ENCODE measurements at places on chromosomes 12 and 14. TPM values are rescaled to one million over a fixed set of nuclear protein-coding genes. Genes with fewer than 3 reads are reported as not detected.

DNA sequence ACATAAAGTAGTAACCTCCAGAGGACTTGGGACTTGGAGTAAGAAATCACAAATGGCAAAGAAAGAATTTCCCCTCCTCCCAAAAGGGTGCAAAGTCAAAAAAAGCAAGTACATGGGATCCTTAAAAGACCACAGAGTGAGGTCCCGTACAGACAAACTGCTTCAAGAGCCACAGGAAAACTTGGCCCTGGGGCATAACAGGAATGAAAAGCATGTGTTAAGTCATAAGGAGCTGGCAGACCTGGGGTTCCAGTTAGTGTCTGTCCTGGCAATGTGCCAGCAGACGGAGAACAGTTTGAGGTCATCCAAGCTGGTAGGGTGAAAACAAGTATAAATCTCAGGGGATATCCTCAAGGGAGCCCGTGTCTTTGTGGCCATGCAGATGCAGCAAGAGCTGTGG, 73.2 kb downstream of the HSD17B6 start:
- peak overlapping the region; percentile 79 for H3K27ac ChIP-seq
- H3K4me1 ChIP-seq: peaks cover 18% of the 10 kb centered on the region
- H3K4me3 ChIP-seq: no peak overlapping the region
- no peak for DNase-seq
- peaks cover 6% of the 10 kb centered on the region for H3K36me3 ChIP-seq

DNA sequence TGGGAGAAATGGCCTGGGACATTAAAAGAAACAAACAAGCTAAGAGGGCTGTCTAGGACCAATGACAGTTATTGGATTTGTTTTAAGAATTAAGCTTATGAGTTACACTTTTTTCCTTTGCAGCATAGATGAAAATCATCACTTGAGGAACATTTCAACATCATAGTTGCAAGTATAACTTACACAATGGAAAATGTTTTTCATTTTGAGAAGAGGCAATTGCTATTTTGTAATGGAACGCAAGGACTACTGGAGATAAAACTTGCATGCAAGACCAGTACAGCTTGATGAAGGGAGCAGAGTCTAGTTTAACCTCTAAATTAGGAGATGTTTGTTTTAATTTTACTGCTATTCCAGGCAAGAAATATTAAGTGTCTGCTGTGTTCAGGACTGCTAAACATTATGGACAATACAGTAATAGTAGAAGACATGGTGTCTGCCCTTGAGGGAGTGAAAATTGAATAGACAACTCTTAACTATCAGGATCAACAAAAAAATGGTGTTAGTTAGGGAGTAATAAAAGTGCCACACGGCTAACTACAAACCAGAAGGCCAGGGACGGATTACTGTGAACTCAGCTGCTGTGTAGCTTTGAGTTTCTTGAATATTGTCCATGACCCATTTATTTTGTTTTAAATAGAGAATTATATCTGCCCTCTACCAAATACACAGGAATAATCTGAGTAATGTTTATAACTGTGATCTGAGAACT, 374.5 kb downstream of the RAD51B start:
- DNase-seq: no peak
- H3K27ac ChIP-seq: no peak overlapping the region
- H3K36me3 ChIP-seq: no peaks in the 10 kb centered on the region
- H3K4me1 ChIP-seq: peaks cover 2% of the 10 kb centered on the region
- no peak overlapping the region for H3K4me3 ChIP-seq
- no peaks in the 10 kb centered on the region for H3K27me3 ChIP-seq

- H3K4me3 ChIP-seq: no peak overlapping the region
- no peaks in the 10 kb centered on the region for H3K4me1 ChIP-seq
- no peaks in the 10 kb centered on the region for H3K36me3 ChIP-seq
- DNase-seq: no peak
- H3K27me3 ChIP-seq: no peaks in the 10 kb centered on the region
Observed at GRCh38 chr14:28931999-28932398, 165.4 kb downstream of the FOXG1 start.

Gene FOXN4
- total RNA-seq: not detected

GRCh38 chr14:39781466-39781865, 349.2 kb upstream of the FBXO33 start:
- no peaks in the 10 kb centered on the region for H3K4me1 ChIP-seq
- no peaks in the 10 kb centered on the region for H3K36me3 ChIP-seq
- no peak overlapping the region for H3K4me3 ChIP-seq
- no peaks in the 10 kb centered on the region for H3K27me3 ChIP-seq
- H3K27ac ChIP-seq: no peak overlapping the region
- DNase-seq: no peak

GRCh38 chr12:69511016-69511415, 40.8 kb downstream of the FRS2 start:
- peaks cover 2% of the 10 kb centered on the region for H3K36me3 ChIP-seq
- no peak for DNase-seq
- no peak overlapping the region for H3K27ac ChIP-seq
- H3K4me1 ChIP-seq: peaks cover 20% of the 10 kb centered on the region

GRCh38 chr12:116009805-116010204, 267.7 kb downstream of the MED13L start:
- H3K4me1 ChIP-seq: no peaks in the 10 kb centered on the region
- no peaks in the 10 kb centered on the region for H3K27me3 ChIP-seq
- H3K27ac ChIP-seq: peak overlapping the region; percentile 14
- no peak overlapping the region for H3K4me3 ChIP-seq
- peaks cover 50% of the 10 kb centered on the region for H3K36me3 ChIP-seq
- no peak for DNase-seq

GRCh38 chr12:19896041-19896440, 456.7 kb downstream of the AEBP2 start:
- no peak overlapping the region for H3K27ac ChIP-seq
- no peak overlapping the region for H3K4me3 ChIP-seq
- no peak for DNase-seq
- H3K27me3 ChIP-seq: no peaks in the 10 kb centered on the region
- H3K4me1 ChIP-seq: peaks cover 7% of the 10 kb centered on the region
- no peaks in the 10 kb centered on the region for H3K36me3 ChIP-seq

Gene RAD51B
- 20.6 TPM for total RNA-seq

GRCh38 chr12:124442281-124442680, 125.1 kb downstream of the NCOR2 start:
- DNase-seq: no peak
- no peak overlapping the region for H3K4me3 ChIP-seq
- no peak overlapping the region for H3K27ac ChIP-seq
- H3K4me1 ChIP-seq: peaks cover 2% of the 10 kb centered on the region
- H3K36me3 ChIP-seq: peaks cover 14% of the 10 kb centered on the region

DNA sequence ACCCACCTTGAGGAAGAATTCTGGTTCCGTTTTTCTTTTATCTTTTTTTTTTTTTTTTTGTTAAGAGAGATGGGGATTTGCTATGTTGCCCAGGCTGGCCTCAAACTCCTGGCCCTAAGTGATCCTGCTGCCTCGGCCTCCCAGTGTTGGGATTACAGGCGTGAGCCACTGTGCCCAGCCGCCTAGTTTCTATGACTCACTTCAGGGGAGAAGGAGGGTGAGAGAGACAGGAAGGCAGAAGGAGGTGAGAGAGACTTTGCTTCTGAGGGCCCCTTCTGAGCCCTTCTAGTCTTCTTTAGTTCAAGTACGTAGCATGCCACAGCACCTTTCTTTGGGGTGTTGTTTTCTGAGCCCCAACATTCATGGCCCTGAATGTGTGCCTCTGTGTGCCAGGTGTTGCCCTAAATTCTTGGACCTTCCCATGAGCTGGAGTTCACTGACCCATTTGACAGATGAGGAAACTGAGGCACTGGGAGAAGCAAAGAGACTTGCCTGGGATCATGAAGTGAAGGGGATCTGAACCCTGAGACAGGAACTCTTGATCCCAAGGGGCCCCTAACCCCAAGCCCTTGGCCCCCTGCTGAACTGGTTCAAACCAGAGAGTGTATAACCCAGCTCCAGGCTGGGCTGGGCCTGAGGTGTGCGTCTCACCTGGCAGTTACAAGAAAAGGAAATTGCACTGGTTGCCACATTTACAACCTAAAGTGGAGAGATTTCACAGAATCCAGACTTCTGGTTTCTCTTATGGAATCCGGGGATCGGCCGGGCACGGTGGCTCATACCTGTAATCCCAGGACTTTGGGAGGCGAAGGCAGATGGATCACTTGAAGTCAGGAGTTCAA, 20.8 kb downstream of the SH2B3 start:
- peaks cover 77% of the 10 kb centered on the region for H3K4me1 ChIP-seq
- H3K27ac ChIP-seq: peak overlapping the region; percentile 88
- DNase-seq: no peak
- no peak overlapping the region for H3K4me3 ChIP-seq

GRCh38 chr12:116919247-116919661, 8.5 kb downstream of the FBXW8 start:
- no peak overlapping the region for H3K27ac ChIP-seq
- DNase-seq: no peak
- H3K36me3 ChIP-seq: peaks cover 47% of the 10 kb centered on the region
- no peaks in the 10 kb centered on the region for H3K27me3 ChIP-seq
- no peak overlapping the region for H3K4me3 ChIP-seq

Gene TAS2R10
- 0.46 TPM for total RNA-seq

Measured in activated CD4-positive, alpha-beta T cell treated with anti-CD3 and anti-CD28 coated beads, Interleukin-2, amount 10 ng/mL, durations not matched to agents 7 days and 5 days (primary cell).